ENCODE measurements at places on chromosomes 6 and 20. TPM values are rescaled to one million over a fixed set of nuclear protein-coding genes. Genes with fewer than 3 reads are reported as not detected.

Gene INSM1
- not detected for total RNA-seq

Gene B3GALT4
- total RNA-seq = 8.5 TPM

Gene FAM110A
- 2.6 TPM for total RNA-seq

Gene RIPPLY2
- not detected for total RNA-seq

Gene CLPSL2
- total RNA-seq = not detected

Gene ZMYND8
- total RNA-seq = 36.1 TPM

Gene TENT5A
- total RNA-seq = 60.9 TPM

Gene HLA-DOA
- 1.5 TPM for total RNA-seq

Gene LINC00237
- total RNA-seq = not detected

Gene CAGE1
- total RNA-seq = 0.11 TPM

Gene TRMT11
- total RNA-seq = 8.0 TPM

Gene LRFN2
- total RNA-seq = not detected

Gene TRIM10
- not detected for total RNA-seq

Gene RHAG
- 0.76 TPM for total RNA-seq

Gene CTCFL
- not detected for total RNA-seq

Gene ELOVL2
- total RNA-seq = 2.4 TPM

Gene DAAM2
- 14.7 TPM for total RNA-seq

Gene SCRT2
- total RNA-seq = not detected

Gene SIGLEC1
- total RNA-seq = 9.5 TPM

Gene RAB44
- 0.08 TPM for total RNA-seq

Gene CGAS
- 0.92 TPM for total RNA-seq

Gene TMEM217
- 0.30 TPM for total RNA-seq

Gene SAYSD1
- 11.8 TPM for total RNA-seq

Gene SLC32A1
- not detected for total RNA-seq

Gene TRIM15
- total RNA-seq = not detected

Gene FAM83C
- total RNA-seq = not detected

Gene TMEM74B
- total RNA-seq = 2.9 TPM

Gene SFTA2
- total RNA-seq = not detected

Gene ARHGAP18
- total RNA-seq = 8.1 TPM

Gene SLC23A2
- 6.7 TPM for total RNA-seq

Gene CTAGE9
- not detected for total RNA-seq

Gene TTK
- total RNA-seq = 0.43 TPM

Gene BTN1A1
- not detected for total RNA-seq

Gene CLVS2
- total RNA-seq = not detected

Gene PRSS16
- total RNA-seq = 0.16 TPM

Gene SYCP2
- total RNA-seq = 1.4 TPM

Gene F13A1
- 188 TPM for total RNA-seq

Gene OVOL2
- total RNA-seq = not detected

Gene FABP7
- not detected for total RNA-seq

Gene FOXC1
- total RNA-seq = 2.7 TPM

Gene ZSCAN16
- total RNA-seq = 2.2 TPM

Gene SLC17A5
- total RNA-seq = 5.9 TPM

Gene ADGRF4
- not detected for total RNA-seq

Gene APOM
- total RNA-seq = 0.87 TPM

Gene AIF1
- total RNA-seq = 22.1 TPM

Gene LPA
- total RNA-seq = not detected

Gene MYLK4
- 2.0 TPM for total RNA-seq

Gene FRMD1
- total RNA-seq = 0.41 TPM
